ENCODE measurements at places on chromosomes 2 and 18. TPM values are rescaled to one million over a fixed set of nuclear protein-coding genes. Genes with fewer than 3 reads are reported as not detected.

- no peak for DNase-seq
Observed at GRCh38 chr2:73999881-74000597, 15.3 kb downstream of the TET3 start.

DNA sequence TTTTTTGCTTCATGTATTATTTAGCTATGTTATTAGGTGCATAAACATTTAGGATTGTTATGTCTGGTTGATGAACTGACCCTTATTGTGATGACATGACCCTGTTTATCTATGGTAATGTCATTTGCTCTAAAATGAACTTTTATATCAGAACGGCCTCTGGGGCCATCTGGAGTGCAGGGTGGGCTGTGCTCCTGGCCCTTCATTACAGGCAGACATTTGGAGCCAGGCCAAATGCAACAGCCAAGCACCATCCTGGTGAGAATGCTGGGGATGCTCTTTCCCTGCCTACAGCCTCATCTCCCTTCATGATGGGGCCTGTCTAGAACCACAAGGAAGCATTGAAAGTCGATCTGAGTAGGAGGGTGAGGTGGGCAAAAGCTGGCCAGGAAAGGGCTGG lies 38.0 kb downstream of the HJURP start:
- DNase-seq: no peak

TCF23 gene
- total RNA-seq: not detected

GRCh38 chr2:162688403-162688802 lies 150.2 kb downstream of the KCNH7 start:
- DNase-seq: no peak

DNA sequence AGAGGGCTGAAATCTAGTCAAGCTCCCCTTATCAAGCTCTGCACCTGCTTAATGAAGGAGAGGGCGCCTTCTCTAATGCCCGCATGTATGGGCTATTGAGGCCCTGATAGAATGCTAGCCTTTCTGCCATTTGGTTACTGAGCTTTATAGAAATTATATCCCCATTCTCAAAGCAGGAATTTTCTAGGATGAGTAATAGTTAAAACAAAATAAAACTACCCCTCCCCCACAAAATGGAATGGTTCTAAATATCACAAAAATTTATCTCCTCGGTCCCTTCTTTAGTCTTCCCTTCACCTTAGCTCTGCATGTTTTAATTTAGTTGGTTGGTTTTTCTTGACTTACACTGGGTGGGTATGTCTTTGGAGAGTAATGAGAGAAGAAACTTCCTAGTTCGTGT lies 37.7 kb downstream of the CD28 start:
- no peak for DNase-seq

CRYGD gene
- total RNA-seq: not detected

DNA sequence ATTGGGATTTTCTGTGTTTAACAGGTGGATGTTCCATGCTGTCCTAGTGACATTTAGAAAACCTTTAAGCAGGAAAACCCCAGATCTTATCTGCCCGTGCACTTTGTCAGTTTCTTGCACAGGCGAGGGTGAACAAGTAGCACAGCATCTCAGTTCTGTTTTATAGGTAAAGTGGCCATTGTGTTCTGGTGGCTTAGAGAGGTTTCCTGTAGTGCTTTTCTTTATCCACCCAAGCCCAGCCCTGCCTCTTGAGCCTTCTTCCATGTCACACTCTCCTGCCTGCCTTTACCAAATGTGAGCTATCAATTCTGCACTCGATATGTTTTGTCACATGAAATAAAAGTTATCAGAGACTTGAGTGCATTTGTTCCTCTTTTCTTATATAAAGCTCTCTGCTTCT lies 135.3 kb upstream of the NOSTRIN start:
- no peak for DNase-seq

LOXL3 gene
- 3.1 TPM for total RNA-seq

DNA sequence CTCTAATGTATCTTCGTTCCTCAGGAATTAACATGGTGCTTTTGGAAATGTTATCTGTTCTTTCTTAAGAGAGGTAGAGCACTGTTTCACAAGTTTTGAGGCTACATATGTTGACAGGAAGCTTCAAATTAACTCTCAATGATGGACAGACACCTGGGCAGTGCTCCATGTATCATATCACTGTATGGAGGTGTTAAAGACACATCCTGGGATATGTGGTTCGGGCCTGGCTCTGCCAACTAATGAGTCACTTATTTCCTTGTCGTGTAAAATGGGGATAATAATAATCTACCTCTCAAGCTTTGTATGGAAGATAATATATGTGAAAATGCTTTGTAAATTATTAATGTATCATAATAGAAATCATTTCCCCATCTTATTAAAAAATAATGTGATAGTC lies 90.2 kb downstream of the PARD3B start:
- no peak for DNase-seq

- peak; percentile 60 for DNase-seq
Observed at GRCh38 chr2:170180031-170180566, 2.2 kb downstream of the MYO3B start.

SCYGR7 gene
- not detected for total RNA-seq

SP140 gene
- 0.58 TPM for total RNA-seq

DNA sequence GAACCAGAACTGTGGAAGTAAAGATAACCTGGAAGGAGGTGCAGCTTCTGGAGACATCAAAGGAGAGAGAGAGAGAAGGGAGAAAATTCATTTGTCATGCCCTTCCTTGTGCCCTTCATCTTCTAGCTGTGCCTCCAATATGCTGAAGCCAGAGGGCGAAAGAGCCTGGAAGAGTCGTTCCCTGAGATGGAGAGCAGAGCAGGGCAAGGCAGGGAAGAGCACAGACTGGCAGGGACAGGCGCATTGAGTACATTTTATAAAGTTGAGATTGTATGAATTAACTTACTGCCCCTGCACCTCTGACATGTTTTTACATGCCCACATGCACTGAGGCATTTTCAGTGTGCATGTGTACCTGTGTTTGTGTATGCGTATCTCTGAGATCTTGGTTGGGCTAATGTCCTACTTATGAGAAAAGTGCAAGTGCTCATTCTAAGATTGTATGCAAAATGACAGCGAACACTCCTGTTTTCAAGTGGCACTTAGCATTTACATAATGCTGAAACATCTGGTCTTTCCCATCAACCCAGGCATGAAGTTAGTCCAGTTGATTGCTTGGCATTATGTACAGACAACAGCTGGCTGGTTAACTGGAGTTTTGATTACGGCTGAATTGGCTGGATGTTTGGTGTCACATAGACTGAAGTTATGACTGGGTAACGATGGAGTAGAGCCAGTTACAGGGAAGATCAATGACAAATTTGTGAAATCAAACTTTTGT lies 23.7 kb upstream of the MMADHC start:
- DNase-seq: no peak

- DNase-seq: no peak
Observed at GRCh38 chr2:60710707-60711106, 45.4 kb upstream of the PAPOLG start.

DNA sequence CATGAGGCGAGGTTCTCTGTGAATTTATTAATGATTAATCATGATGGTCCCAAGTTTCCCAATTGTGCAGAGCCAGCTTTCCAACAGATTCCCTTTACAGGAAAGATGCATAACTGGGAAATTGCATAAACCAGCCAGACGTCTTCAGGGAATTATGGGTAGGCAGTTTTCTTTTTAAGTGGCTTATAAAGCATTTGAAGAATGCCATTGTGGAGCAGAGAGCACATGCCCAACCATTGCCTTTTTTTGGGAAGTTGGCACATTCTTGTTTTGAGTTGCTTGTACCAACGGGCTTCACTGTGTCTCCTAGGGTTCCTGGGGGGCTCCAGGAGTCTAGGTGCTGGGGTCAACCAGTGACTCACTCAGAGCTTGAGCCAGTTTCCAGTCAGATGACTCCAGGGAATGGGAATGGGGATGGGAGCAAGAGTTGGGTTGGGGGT lies 231.7 kb upstream of the FOSL2 start:
- DNase-seq: no peak

DNA sequence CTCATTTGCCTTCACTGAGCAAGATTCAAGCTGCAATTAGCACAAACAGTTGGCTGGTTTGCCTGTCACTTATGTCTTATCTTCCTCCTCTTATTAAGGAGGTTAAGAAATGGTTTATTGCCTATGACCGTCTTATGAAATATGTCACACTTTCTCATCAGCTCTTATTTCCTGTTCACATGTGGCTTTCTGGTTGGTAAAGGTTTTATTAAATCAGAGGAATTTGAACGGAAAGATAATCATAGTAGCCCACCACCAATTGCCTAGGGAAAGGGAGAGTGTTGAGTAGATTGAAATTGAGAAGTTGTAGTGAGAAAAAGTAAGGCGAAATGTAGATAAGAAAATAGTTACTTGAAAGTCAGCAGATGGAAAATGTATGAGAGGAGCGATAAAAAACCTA lies 4.2 kb upstream of the IL1R1 start:
- DNase-seq: no peak

DNA sequence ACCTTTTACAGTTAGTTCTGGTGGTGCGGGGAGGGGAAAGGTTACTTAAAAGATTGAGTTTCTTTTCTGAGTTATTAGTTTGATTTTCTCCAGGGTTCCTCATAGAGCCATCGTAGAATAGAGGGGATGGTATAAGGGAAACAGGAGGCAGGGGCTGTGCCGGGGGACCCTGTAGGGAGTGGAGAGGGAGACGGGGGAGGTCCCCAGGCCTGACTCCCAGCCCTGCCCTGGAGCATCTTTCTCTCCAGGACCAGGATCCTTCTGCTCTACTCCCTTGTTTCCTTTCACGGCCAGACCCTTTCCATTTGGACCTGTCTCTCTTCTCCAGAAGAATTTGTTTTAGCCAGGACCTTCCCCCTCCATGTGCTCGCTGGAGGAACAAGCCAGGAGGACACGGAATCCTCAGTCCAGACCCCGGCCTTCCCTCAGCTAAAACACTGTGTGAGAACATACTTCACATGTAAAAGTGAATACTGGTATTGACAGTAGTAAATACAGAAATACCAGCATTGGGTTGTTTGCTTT lies 35.4 kb downstream of the DGKD start:
- no peak for DNase-seq

CRYGC gene
- total RNA-seq: not detected

SNRNP27 gene
- total RNA-seq: 38.1 TPM

- no peak for DNase-seq
Observed at GRCh38 chr2:31688282-31688681, 107.5 kb upstream of the SRD5A2 start.

KATNAL2 gene
- total RNA-seq: 9.4 TPM

- no peak for DNase-seq
Observed at GRCh38 chr2:38815936-38816335, 37.9 kb downstream of the GEMIN6 start.

DNA sequence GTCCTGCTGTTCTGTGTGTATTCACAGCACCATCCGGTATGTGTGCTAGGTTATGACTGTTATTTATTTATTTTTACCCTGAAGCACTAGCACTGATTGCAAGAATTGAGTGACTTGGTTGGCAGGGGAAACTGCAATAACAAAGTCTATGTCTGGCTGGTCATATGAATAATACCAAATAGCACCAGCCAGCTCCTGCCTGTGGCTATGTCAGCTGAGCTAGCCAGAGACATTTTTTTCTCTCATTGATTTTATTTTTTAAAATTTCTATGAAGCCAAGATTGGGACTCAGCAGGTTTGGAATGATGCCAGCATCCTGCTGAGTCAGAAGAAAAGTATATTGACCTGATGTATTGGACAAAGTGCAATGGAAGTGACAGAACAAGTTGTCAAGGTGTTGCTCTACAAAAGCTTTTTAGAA lies 188.5 kb upstream of the CDH2 start:
- DNase-seq: peak; percentile 41

DNA sequence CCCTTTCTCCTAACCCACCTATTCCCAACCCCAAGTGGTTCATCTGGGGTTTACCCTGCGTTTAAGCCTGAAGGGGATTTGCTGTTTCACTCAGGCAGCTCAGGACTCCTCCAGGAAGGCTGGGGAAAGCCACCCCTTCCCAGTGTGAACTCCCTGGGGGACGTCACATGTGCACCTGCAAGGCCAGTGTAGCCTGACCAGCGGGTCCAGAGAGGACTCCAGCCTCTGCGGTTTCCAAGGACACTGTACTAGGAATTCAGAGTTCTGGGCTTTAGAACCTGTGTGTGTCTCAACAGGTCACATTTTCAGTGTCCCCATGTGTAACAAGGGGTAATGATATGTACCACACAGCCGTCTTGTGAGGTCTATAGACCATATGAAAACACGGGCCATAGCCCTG lies 17.9 kb downstream of the EHD3 start:
- DNase-seq: no peak

DNA sequence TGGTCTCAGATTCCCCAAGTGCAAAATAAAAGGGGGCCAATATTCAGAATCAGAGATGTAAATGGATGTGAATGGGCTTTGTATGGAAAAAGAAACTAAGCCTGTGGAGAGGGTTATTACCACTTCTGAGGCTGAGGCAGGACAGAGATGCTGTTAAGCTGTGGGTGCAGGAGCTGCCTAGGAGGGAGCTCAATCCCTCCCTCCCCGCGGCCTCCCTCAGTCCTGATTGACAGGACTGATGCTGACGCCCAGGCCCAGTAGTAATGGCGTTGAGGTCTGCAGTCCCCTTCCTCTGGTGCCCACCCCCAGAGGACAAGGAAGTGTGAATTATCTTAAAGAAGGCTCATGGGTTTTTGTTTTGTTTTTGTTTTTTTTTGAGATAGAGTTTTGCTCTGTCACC lies 40.4 kb downstream of the PSD4 start:
- no peak for DNase-seq

DNA sequence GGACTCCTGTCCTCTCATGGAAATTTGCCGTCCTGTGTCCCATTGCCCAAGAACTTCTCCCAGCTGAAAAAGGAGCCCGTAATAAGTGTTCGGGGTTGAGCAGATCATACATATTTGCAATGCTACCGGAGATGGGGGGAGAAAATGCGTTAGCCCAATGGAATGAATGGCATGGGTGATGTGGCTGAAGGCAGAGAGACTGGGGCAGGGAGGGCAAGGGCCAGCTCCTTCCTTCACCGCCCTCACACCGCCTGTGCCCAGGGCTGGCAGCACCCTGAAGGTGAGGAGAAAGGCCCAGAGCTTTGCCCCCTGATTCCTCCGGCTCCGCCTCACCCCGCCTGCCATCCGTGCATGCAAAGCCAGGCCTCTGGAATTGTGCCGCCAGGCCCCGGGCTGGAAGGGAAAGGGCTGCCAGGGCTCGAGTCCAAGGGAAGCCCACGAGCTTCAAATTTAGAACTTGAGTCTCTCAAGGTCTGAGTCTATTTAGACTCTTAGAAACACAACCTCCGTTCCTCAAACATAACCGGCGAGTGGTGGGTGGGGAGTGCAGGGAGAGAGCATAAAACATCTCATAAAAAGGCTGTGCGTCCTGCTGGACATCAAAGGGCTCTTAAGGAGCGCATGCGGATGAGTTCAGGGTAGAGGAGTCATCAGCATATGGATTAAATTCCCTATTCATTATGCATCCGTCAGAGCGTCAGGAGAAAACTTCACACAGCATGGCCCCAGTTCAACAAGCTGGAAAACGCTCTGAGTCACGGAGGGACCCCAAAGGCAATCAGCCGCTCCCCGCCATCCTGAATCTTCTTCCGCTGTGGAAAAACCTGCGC lies 121.7 kb upstream of the GLI2 start:
- peak; percentile 69 for DNase-seq

CDKL4 gene
- not detected for total RNA-seq

VSNL1 gene
- total RNA-seq: not detected

GRCh38 chr18:13583576-13584550 lies 142.5 kb downstream of the FAM210A start:
- no peak for DNase-seq

GRCh38 chr2:31889044-31889443 lies 121.8 kb downstream of the MEMO1 start:
- no peak for DNase-seq

RETREG2 gene
- total RNA-seq: 84.4 TPM

All from PC-9 (cell line).